ENCODE measurements at places on chromosomes 3 and 15.

- DNase-seq = no peak
These were observed 77.8 kb upstream of the WDR72 start for GRCh38 chr15:53837263-53837662.

- no peak for DNase-seq
These were observed 8.8 kb downstream of the NEK10 start for GRCh38 chr3:27360113-27361078.

GRCh38 chr15:55434989-55435825, 26.9 kb downstream of the PIERCE2 start:
- no peak for DNase-seq

- no peak for DNase-seq
These were observed 61.8 kb upstream of the CHRNB4 start for GRCh38 chr15:78702609-78703333.

- no peak for DNase-seq
These were observed 166.4 kb upstream of the ROPN1 start for GRCh38 chr3:124158168-124158881.

- DNase-seq = no peak
These were observed 7.2 kb downstream of the LRIG1 start for GRCh38 chr3:66493458-66494099.

- no peak for DNase-seq
These were observed 34.5 kb upstream of the RPN1 start for GRCh38 chr3:128684986-128685726.

DNA sequence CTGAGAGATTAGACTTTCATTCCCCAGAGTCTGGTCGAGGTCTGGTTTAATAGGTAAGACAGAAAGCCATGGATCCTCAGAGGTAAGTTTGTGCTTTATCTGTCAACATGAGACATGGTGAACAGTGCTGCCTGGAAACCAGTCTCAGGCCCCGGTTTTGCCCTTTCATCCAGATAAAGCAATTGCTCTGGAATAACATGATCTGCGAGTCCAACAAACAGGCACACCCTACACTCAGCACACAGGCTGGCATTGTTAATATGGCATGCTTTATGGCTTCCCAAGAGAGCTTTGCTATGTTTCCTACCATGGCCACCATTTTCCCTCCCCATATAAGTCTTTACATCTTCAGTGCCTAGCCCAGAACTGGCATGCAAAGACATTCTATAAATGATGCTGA, 30.1 kb upstream of the MNS1 start:
- DNase-seq = no peak
